Astrocyte (in vitro differentiated cells and primary cell): ENCODE measurements at places on chromosomes 4 and X.

GRCh38 chrX:50067435-50068284 lies 133.1 kb downstream of the AKAP4 start:
- DNase-seq: peak; percentile 22

DNA sequence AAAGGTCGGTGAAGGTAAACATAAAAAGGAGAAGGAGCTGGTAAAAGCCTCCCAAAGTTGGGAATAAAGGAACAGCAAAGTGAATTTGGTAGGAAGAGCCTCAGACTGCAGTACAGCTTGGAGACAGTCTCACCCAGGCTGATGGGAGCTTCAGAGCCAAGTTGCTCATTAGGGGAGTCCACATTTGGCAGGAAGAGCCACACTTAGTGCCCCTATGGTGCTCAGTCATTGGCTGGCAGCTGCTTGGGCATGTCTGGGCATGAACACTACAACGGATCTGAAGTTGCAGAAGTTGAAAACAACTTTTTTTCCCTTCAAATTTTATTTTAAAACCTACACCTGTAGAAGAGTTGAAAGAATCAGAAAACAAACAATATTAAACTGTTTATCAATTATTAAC lies 2497.3 kb downstream of the ARAP2 start:
- peak; percentile 2 for DNase-seq

DNA sequence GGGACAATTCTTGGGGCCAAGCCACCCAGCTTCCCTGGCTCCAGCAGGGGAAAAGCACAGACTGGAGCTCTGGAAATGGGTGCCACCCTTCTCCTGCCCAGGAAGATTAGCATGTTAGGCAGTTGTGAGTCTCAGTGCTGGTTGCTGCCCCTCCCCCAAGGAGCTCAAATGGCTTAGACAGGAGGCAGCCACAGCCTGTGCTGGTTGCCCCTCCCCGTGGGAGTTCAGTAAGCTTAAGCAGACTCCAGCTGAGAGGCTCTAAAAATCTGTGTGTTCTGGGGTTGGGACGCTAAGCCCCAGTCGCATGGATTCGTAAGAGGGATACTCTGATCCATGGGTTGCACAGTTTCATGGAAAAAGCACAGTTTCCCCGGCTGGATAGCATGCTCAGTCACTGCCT lies 92.7 kb upstream of the NDST3 start:
- DNase-seq: no peak

GRCh38 chrX:9682456-9682855 lies 83.2 kb downstream of the GPR143 start:
- DNase-seq: no peak

GRCh38 chr4:7217474-7218321 lies 25.4 kb downstream of the SORCS2 start:
- DNase-seq: peak; percentile 68

DNA sequence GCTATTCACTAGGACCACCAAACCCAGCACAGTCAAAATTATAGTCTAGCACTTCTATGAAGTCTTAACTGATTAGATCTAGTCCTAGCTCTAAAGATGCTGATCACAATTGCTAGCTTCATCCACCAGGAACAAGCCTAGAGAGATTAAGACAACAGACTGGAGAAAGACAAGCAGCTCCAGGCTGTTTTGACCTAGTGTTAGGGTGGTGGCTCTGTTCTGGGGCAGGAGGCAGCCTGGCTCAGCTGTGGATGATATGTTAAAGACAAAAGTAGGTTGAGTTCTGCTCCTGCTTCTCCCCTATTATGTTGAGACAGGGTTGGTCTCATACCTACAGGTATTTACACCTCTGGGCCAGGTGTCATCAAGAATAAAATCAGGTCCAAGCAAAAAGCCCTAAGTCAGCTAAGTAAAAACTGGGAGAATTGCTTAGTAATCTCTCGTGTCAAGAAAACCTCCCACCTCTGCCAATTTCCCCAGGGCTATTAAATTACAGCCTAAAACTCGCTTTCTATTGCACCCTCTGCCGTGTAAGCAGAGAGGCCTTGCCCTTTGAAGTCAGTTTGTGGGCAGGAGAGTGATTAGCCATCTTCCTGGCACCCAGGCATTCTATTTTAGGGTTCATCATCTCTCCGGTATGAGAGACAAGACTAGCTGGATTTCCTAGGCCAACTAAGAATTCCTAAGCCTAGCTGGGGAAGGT lies 39.9 kb downstream of the RAB40AL start:
- DNase-seq: peak; percentile 82

DNA sequence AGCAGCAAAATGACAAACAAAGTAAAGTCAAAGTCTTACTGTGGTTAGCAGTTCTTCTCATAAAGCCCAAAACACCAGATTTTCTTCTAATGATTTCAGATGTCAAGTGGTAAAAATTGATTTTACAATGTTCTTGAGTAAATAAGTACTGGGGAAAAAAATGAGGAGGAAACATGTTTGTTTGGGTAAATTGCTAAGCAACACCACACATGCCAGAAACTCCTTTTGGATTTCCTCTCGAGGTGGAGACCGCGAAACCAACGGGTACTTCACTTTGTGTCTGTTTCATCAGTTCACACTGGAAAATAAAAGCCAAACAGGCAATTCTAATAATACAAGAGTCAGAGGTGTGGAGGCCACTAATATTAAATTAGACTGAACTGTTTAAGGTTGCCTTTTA lies 4.6 kb upstream of the PKD2 start:
- peak; percentile 26 for DNase-seq

GRCh38 chrX:137549851-137550664 lies 15.9 kb upstream of the ZIC3 start:
- DNase-seq: no peak
